ENCODE measurements at places on chromosomes 2 and 18. TPM values are rescaled to one million over a fixed set of nuclear protein-coding genes. Genes with fewer than 3 reads are reported as not detected.

The LOXL3 gene
- polyA plus RNA-seq: 2.9 TPM

The KCNG3 gene
- polyA plus RNA-seq: not detected

DNA sequence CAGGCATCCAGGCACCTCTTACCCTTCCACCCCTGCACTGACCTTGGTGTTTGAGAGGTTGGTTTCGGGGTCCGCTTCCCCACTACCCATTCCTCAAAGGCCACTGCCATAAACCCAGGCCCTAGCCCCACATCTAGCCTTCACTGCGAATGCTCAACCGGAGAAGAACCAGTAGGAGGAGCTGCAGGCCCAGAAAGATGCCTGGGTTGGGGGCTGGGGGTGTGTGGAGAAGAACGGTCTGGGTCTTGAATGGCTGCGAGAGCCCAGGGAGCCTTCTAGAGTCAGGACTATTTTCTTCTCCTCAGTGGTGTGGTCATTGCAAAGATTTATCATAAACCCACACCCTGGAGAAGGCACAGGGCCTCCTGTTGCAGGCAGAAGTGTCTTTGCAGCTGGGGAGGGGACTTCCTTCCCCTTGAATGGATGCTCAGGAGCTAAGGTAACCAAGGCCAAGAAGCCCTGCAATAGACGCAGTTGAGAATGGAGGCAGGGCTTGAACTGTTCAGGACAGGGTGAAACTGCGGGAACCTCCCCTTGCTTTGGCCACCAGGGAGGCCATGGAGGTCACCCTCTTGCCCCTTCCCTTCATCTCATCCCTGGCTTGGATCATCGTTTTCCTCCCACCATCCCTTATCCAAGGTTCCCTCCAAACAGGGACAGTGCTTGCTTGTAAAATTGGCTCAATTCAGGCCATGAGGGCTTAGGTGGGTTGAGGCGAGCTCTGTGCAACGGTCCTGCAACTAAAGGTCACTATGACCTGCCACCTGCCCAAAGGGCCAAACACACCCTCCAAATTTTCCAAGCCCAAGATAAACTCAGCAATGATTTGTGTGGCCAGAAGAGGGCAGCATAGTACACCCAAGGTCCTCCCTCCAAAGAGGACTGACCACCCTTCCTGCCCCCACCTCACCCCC is 20.9 kb downstream of the THNSL2 start:
- DNase-seq: peak; percentile 50

DNA sequence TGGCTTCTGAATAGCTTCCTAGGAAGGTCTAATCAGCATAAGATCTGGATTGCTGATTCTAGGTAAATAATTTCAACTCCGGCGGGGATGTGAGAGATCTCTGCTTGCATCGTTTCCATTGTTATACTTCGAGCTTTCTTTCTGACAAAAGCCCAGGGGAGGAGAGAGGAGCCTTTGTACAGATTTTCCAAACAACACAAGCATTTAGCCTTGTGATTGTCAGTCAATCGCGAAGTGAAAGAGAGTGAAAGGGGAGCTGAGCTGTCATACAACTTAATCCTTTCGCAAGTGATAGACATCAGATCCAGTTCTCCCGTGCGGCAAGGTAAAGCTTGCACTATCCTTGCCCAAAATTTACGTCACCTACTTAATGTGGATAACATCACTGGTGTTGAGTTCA is 26.2 kb downstream of the RALB start:
- no peak for DNase-seq

DNA sequence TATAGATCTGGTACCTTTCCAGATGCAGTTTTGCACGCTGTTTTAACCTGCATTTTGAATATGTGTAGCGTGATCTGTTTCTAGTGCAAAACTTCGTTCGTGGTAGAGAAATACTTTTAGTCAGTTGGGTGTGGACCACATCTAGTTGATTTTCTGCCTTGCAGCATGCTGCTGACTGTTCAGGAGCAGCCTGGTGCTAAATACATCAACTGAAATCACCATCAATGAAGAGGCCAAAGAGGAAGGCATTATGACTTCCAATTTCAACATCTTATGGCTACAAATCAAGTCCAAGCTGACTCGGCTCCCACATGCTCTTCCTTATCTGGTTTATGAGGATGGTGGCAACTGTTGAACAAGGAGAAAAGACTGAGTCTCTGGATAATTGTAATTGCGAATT is 298.5 kb downstream of the ZNF521 start:
- DNase-seq: no peak

The CXCR1 gene
- polyA plus RNA-seq: 0.22 TPM

DNA sequence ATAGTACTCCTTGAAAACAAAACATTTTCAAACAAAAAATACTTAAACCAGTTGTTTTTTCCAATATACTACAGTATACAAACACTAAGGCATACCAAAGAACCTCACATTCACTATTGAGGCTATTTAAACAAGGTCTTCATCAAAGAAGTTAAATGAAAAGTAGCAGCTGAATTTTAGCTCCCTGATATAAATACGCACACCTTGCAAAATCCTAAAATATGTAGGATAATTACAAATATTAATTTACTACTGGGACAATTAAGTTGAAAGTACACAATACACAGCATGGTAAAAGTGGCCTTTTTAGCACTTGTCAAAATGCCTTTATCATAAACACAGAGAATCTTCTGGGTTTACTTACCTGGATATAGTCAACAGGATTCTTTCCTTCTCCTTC is 78.7 kb downstream of the CUL3 start:
- DNase-seq: no peak

DNA sequence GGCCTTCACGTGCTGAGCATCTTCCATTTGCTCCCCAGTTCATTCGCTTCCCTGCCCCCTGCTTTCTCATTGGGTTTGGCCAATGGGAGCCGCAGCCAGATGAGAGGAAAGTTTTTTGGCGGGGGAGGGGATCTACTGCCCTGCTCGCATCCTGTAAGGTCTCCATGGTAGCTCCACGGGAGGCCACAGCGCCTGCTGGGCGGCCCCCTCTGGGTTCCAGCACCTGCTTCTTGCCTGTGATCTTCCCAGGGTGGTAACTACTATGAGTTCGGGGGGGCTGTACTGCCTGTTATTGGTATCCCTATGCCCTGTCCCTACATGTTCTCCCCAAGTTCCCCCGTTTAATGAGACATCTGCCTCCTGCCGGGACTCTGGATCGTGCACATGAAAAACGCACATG is 57.2 kb downstream of the INPP5D start:
- DNase-seq: no peak

GRCh38 chr18:63005306-63005705 is 290.0 kb downstream of the PHLPP1 start:
- DNase-seq: no peak

- no peak for DNase-seq
These were observed 29.5 kb downstream of the KIAA2012 start for GRCh38 chr2:202102425-202103000.

The KHK gene
- 266 TPM for polyA plus RNA-seq

Data from small intestine (tissue), 16 donors.